ENCODE measurements at places on chromosomes 1 and 21.

DNA sequence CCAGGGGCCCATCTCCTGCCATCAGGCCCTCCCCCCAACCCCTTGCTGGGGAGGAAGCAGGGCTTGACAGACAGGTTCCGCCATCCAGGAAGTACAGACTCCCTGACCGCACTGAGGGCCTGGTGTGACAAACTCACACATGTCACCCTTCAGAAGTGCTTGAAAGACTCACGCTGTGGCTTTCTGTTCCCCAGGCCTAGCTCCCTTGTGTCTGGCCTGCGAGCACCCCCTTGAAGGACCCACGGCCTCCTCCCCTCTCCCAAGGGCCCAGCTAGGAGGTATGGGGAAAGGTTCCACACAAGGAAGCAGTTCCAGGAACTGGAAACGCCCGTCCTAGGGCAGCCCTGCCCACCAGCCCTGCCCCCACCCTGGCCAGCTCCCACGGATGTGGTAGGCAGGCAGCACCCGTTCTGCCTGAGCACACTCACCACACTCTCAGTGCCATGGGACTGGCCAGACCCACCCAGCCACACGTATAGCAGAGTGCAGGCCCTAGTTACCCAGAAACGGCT lies 26.7 kb downstream of the SLC2A1 start:
- DNase-seq: no peak

DNA sequence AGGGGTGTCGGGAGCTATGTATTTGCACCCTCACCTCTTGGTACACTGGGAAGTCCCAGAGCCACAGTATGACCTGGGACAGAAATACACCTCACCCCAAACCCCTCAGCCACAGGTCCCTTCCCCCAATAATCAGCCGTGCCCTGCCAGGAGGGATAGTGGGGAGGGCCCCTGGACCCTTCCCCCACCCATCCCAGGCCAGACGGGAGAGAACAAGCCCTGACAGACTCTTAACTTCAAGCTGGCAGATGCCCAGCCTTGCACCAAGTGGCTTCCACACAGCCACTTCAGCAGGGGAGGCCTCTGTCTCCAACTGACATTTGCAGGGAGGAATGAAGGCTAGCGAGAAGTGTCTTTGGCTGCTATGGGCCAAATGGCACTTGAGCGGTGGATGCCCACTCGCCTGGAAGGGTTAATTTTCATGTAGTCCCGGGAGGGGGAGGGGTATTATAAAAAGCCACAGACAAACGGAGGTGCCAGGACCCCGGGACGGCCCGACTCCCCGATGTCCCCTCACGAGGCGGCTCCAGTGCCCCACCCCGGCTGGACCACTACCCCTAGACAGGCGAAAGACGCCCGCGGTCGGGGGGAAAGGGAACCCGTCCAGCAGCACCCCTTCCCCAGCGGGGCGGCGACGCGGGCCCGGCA lies 495 bp downstream of the SYNC start:
- DNase-seq: no peak

DNA sequence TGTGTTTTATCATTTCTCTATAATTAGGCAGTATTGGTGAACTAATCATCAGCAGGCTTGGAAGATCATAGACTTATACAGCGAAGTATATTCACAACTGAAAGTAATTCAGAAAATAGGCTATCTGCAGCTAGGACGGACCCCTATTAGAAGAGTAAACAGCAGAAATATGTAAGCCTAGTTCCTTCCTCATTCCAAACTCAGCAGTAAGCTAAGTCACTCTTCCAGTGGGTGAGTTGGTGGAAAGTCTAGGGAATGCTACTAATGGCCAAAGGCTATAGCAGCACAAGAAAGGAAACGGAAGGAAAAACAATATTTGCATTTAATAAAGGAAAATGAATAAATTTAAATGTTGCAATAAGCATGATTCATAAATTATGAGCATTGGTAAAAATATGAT lies 918.1 kb upstream of the TMPRSS15 start:
- DNase-seq: no peak

DNA sequence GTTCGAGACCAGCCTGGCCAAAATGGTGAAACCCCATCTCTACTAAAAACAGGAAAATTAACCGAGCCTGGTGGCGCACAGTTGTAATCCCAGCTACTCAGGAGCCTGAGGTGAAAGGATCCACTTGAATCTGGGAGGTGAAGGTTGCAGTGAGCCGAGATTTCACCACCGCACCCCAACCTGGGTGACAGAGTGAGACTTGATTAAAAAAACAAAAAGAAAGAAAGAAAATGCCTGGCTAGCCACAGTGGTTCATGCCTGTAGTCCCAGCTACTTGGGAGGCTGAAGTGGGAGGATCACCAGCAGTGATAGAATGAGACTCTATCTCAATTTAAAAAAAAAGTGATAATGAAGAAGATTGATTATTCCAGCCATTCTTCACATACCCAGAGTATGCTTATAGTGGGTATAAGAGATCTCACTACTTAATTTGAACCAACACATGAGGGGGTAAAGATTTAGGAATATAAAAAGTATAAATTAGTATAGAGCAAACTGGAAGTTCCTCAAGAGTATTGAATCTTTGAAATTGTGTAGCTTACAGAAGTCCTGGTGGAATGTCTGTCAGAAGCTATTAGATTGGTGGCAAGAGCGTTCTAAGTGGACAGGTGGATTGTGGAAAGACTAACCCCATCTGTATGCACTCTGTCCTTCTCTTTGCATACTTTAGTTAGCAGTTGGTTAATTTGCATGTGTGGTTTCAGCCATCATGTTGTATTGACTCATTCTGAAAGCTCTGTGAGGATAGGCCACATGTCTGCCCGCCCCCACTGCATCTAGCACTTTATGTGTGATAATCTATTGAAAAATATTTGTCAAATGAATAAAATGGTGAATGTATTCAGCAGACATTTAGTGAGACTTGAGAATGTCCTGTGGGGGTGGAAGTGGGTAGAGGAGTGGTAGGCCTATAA lies 25.0 kb downstream of the RLF start:
- DNase-seq: no peak

DNA sequence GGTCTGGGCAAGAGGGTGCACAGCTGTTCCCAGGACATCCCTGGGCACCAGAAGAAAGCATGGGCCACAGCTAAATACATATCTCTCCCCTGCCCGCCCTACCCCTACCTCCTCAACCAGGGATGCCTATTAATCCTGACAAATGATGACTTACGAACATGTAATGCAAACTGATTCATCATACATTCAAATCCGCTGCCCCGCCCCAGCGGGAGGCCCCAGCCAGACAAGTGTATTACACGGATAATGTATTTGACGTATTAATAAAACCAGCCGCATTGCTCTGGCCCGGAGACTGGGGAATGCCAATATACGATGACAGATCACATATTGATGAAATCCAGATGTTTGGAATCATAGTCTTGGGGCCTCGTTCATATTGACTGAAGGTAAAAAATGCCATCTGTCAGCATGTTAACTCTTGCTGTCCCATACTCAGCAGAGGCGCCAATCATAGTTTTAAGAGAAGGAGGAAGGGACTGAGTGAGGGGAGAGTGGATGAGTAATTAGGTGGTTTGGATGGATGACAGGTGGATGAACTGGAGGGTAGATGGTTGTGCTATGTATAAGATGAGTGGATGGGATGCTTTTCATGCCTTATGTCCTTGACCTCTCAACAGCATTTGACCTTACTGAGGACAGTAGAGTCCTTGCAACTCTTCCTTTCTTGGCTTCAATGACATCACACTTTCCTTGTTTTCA lies 68.2 kb downstream of the TMEM53 start:
- DNase-seq: no peak

GRCh38 chr21:45834821-45835293 lies 146.7 kb upstream of the COL6A1 start:
- no peak for DNase-seq

Data from SIG-M5 (cell line).